ENCODE measurements at places on chromosomes 4 and X.

- DNase-seq: no peak
Observed at GRCh38 chrX:130738638-130739195, 164.3 kb downstream of the ENOX2 start.

GRCh38 chr4:78971326-78971725, 32.1 kb upstream of the PAQR3 start:
- no peak for DNase-seq

DNA sequence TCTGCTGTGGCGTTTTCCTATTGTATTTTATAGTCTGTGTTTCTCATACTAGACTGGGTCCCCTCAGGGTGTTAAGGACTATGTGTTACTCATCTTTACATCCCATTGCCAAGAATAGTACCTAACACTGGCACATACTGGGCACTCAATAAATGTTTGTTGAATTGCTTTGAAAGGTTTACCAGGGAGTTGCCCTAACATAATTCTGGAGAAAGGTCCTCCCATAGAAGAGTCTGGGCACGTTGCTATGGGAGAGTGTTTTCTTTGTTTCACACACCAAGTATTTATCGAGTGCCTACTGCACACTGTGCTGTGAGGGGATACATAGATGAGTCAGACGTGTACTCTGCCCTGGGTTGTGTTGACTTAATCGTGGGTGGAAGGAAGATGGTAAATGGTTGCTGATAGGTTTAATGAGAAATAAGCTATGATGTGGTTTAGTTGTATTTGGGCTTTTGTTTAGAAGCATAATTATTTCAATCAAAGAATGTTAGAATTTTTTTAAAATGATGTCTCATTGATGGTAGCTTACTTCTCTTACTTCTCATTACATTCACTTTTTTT, 42.9 kb downstream of the AFF1 start:
- DNase-seq: no peak

DNA sequence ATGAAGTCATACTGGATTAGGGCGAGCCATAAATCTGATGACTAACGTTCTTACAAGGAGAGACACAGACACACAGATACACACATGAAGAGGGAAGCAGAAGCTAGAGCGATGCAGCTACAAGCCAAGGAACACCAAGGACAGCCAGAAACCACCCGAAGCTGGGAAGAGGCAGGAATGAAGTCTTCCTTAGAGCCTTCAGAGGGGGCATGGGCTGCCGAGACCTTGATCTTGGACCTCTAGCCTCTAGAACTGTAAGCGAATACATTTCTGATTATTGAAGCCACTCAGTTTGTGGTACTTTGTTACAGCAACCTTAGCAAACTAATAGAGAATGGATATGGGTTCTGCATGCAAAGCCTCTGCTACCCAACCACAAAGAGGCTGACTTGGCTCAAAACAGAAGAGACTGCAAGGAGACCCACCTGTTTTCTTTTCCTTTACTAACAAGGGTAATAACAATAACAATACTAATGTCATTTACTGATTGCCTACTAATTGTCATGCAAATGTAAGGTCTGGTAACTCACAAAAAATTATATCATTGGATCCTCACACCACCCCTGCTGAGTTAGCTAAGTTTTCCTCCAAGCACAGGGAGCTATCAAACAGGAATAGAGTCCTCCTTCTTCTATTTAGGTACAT, 10.1 kb upstream of the LDB2 start:
- DNase-seq: no peak

DNA sequence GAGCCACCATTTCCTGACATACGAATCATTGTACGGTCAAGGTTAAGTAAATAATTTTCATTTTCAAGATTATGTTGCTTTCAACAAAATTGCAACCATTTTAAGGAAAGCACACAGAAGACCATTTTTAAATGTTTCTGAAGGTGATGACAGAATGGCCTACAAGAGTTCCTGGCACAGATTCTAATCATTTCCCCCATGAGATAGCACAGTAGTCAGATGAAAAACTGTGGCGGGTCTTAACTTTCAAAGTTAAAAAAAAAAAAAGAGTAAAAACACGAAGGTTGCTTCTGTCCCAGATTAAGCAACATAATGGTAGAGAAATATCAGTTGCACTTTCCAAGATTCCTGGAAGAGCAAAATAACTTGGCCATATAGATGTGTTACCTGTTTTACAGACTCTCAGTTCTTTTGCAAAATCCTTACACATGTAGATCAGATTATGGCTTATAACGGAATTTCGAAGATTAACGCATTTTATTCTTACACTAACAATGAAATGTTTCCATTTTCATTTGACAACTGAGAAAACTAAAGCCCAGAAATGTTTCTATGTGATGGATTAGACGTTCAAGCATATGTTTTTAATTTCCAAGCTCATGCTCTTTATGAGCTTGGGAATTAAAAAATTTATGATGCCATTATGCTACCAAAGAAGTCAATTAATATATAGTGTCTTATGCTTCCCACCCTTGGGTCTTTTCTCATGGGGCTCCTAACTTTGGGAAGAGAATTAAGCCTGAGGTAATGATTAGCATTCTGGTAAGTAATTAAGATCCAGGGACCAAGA, 335.1 kb upstream of the CLNK start:
- DNase-seq: no peak

GRCh38 chr4:64935469-64936001, 526.3 kb upstream of the TECRL start:
- no peak for DNase-seq

Measured in stimulated activated CD4-positive, alpha-beta T cell treated with anti-CD3 and anti-CD28 coated beads, Interleukin-4, amount 100 ng/mL, for 4 hours (primary cell).